AG04450 (cell line): ENCODE measurements at places on chromosomes 1 and 21.
A peak's percentile ranks its signal among the peaks of the same experiment; 100 is the strongest.

- DNase-seq, result no peak
These were observed 9.7 kb downstream of the SFT2D2 start for GRCh38 chr1:168235548-168235885.

DNA sequence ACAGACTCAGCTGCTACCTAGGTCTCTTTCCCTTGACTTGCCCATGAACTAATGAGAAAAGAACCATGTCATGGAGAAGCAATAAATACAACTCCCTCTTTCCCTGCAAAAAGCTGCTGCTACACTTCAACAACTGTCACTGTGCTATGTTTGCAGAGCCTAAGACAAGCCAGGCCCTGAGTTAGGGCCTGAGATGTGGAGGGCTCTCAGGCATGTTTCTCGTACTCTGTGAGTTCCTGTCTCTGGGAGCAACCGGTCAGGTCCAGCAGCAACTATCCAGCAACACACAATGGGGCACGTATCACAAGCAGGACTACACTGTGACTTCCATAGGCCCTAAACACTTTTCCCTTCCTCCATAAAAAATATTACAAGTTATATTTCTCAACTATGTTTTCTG, 91.7 kb downstream of the JAK1 start:
- no peak for DNase-seq

GRCh38 chr1:18954270-18955071, 2.0 kb downstream of the IFFO2 start:
- DNase-seq, result no peak

DNA sequence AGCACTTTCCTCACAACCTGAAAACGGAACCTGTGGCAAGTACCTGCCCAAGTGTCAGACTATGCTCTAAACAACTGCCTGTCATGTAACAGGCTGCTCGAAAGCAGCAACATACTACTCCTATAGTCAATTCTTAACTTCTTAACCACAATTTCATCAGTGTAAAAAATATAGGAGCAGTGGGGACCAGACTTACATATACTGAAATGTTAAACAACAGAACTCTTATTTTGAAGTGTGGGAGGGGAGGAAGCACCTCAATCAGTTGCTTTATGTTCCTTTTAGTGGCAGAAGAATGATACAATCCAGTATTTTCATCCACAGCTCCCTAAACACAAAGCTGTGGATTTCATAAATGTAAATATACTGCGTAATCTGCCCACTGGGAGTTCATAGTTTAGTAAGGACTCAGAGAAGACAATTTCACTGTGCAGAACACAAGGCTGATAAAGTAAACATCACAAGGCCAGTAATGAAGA, 44.2 kb downstream of the WLS start:
- peak; percentile 75 for DNase-seq

DNA sequence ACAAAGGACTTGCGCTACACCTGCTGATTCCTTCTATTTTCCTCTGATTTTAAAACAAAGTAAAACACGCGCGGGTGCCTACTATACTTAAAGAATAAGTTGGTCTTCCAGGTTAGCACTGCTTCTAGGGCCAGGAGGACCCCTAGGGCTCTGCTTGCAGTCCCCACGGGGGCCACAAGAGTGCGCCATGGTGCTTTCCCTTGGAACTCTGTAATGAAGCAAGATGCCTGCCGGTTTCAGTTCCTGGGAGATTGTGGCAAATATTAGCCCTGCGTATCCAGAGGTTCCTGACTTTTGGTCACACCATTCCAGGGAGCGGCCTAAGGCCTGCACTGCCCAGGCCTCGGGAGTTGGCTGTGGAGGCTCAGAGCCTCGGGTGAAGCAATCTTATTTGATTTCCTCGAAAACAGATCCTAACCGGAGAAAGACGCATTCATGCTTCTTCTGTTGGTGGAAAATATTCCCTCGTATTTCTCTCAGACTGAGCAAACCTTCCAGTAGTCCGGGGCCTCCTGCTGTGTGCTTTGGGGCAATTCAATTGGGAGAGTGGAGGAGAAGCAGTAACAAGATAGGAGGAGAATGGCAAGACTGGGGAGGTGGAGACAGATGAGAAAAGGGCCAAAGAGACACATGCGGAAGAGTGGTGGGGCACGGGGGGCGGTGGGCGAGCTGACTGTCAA, 25.3 kb downstream of the ADAM30 start:
- DNase-seq, result peak; percentile 50

GRCh38 chr1:64750875-64751274, 6.0 kb downstream of the RAVER2 start:
- no peak for DNase-seq

GRCh38 chr1:116908820-116909511, 750 bp upstream of the PTGFRN start:
- DNase-seq, result no peak

GRCh38 chr1:28306301-28306949, 22.4 kb upstream of the MED18 start:
- no peak for DNase-seq

DNA sequence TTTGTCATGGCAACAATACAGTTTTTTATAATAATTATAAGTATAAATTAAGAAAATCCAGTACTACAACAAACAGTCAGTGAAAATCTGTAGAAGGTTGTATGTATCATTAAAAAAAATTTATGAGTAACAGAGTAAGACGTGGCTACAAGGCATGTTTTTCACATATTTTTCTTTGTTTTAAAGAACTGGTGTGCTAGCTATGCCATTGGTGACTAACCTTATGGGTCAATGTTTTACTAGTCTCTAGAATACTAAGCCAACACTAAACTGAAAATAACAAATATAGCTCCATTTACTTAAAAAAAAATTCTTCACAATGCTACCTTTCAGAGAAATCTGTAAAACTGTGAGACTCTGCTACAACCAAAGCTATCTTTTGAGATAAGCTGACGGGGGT, 261.5 kb downstream of the ADGRL2 start:
- no peak for DNase-seq

DNA sequence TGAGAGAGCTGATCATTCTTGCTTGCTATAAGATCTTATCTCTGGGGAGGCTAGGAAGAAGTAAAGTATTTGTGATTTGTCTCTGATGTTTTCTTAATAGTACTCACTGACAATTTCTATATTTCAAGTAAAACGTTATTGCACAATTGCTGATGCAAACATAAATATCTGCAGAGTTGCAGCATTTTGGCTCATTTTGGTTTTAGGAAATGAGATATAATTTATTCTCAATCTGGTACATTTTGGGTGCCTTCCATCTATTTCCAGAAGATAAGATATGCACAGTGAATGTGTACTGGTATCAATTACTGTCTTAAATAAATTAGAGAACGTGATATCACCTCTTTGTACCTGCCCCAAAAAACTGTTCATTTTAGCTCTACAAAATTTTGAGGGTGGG, 1431.5 kb downstream of the BRINP3 start:
- no peak for DNase-seq

DNA sequence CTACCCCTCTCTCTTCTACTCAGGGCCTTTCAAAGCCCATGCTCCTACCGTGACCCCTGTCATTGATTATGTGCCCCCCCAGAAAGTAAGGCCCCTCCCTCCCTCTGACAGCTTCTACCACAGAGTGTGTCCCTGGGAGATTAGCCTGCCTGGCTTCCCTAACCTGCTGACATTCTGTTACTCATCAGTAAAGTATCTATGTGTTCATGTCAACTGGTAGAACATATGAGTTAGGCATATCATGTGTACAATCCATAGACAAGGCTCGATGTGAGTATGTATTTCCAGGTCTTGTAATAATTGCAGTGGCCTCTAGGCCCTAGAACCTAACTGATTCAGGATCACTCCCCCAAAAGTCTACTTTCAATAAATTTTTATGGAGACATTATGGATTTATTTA, 120.0 kb downstream of the GIPC2 start:
- DNase-seq, result no peak

- DNase-seq, result no peak
These were observed 7.2 kb upstream of the COL6A1 start for GRCh38 chr21:45974073-45975019.

DNA sequence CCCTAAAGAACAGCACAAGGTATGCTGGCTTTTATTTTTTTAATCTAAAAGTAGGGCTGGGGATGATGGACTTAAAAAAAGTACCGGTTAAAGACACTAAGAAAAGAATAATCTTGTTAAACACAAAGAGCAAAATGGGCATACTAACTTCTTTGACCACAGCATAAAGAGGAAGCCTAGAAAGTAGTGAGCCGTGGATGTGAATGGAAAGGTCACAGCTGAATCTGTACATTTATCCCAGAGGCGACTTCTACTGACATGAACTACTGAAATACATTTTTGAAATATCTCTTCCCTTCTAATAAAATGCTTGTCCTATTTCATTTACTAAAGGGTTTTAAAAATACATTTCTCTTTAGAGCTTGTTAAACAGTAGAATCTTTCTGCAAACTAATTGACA, 140.7 kb downstream of the SLC45A1 start:
- DNase-seq, result no peak

GRCh38 chr1:93549811-93550210, 101.9 kb downstream of the FNBP1L start:
- no peak for DNase-seq

DNA sequence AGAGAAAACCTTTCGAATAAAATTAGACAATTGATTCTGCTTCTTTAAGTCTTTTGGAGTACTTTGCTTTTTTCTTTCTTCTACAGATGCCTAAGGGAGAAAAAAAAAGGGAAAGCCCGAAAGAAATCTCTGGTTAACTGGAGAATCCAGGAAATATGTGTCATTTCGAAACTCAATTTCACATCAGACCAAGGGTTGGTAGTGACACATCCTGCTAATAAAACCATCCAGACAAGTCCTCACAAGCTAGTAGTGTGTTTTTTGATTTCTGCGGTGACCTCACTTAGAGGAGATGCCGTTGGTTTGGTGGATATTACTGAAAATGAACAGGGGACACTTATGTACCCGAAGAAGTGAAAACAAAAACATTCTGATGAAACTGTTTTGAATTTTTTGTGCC, 726.5 kb upstream of the ADAMTS5 start:
- DNase-seq, result no peak

GRCh38 chr1:18868801-18869424, 9.5 kb upstream of the TAS1R2 start:
- no peak for DNase-seq

DNA sequence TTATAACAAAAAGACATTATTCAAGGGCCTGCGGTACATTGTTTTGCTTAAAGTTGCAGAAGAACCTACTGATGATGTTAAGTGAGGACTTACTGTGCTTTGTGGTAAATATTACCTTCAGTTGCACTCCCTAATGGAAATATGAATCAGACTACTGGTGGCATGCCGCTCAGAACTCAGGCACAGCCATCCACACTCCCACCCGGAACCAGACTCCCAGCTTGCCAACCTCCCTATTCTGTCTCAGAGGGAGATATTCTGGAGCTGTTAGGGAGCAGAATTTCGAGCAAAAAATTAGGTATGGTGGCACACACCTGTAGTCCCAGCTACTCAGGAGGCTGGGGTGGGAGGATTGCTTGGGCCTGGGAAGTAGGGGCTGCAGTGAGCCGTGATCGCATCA, 13.1 kb downstream of the PGBD5 start:
- no peak for DNase-seq

DNA sequence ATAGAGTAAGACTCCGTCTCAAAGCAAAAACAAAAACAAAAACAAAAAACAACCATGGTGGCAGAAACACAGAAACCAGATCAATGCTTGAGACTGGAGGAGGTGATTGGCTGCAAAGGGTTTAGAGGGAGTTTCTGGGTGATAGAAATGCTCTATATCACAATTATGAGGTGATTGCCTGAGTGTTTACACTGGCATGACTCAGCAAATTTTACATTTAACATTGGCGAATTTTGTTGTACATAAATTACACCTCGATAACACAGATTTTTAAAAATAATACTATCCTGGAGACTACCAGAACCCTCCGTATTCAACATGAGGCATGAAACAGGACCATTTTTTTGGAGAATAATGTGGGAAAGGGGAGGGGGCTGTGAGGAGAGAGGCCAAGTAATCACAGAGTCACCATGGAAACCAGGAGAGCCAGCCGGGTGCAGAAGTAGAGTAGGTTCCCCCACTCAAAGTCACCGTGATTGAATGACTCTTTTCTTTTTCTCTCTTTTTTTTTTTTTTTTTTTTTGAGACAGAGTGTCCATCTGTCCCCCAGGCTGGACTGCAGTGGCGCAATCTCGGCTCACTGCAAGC, 24.3 kb downstream of the HEYL start:
- no peak for DNase-seq

DNA sequence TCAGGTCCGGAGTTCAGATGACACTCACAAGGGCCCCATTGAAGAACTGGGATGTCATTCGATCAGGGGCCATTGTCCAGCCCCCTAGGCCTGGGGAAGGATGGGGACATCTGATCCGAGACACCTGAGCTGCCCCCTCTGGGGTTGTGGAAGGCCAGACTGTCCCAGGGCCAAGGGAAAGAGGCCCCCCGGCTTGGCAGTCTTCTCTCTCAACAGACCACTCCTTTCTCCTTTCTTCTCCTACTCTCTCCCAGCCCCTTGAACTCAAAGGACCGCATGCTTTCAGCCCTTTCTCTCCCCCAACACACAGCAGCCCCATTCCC, 1.1 kb downstream of the S100A1 start:
- DNase-seq, result no peak

- DNase-seq, result no peak
These were observed 6.7 kb upstream of the PTGER3 start for GRCh38 chr1:71054281-71054731.

- DNase-seq, result no peak
These were observed 9.9 kb upstream of the CTBS start for GRCh38 chr1:84584126-84584525.

DNA sequence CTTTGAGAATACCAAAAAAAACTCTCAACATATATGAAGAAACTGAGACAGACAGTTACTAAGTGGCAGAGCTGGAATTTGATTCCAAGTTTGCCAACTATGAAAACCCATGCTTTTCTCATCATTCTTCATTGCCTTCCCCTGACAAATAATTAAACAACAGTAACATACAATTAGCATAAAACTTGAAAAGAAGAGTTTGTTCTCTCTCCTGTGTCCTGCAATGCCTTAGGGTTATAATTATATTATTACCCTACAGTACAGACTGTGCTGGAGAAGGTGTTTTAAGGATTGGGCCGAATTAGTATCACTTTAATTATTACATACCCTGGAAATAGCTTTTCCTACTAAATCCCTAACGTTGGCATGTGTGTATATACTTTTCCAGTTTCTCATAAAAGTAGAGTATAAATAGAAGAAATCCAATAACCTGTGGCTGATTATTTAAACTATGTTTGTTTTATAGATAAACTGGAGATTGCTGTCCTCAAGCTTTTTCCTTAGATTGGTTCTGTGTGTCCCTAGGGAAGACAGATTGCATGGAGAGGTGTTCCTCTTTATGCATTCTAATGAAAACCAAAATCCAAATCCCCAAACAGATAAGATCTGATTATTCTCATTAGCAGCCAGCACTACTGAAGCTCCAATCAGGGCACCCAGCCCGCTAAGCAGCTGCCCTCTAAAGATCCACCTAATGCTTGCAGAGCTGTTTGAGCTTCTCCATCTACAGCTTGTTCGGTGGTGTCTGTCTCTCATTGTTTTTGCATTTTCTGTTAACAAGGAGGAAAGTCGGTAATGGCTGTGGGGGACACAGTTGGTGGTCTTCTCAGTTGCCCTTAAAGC, 156.3 kb downstream of the TM2D1 start:
- DNase-seq, result no peak
